ENCODE measurements at places on chromosomes 7 and 10. TPM values are rescaled to one million over a fixed set of nuclear protein-coding genes. Genes with fewer than 3 reads are reported as not detected.

The DLX5 gene
- 7.5 TPM for total RNA-seq

The FGFR2 gene
- total RNA-seq: 77.9 TPM

The GHRHR gene
- not detected for total RNA-seq

The PVRIG gene
- not detected for total RNA-seq

The ZNF438 gene
- total RNA-seq: 7.5 TPM

The COL17A1 gene
- total RNA-seq: not detected

The ZNF487 gene
- total RNA-seq: 21.0 TPM

The GFRA1 gene
- 6.3 TPM for total RNA-seq

The SPDYE11 gene
- total RNA-seq: not detected

The SUGCT gene
- 1.9 TPM for total RNA-seq

The DDX50 gene
- 39.1 TPM for total RNA-seq

The OPN1SW gene
- total RNA-seq: not detected

The YKT6 gene
- total RNA-seq: 57.3 TPM

The TAS2R5 gene
- 13.5 TPM for total RNA-seq

The ZNF775 gene
- 10.0 TPM for total RNA-seq

The IGF2BP3 gene
- total RNA-seq: 61.0 TPM

The FAM131B gene
- 99.5 TPM for total RNA-seq

The ANKRD30A gene
- not detected for total RNA-seq

The WDFY4 gene
- 0.94 TPM for total RNA-seq

The WNT8B gene
- 0.31 TPM for total RNA-seq

The INHBA gene
- total RNA-seq: 21.0 TPM

The SLC26A5 gene
- 0.31 TPM for total RNA-seq

The MARCHF5 gene
- 33.8 TPM for total RNA-seq

The DGKI gene
- total RNA-seq: 201 TPM

The CYP3A4 gene
- total RNA-seq: not detected

The GIMAP4 gene
- total RNA-seq: 3.4 TPM

The FAM221A gene
- total RNA-seq: 16.9 TPM

Data from parietal lobe (tissue), 2 donors.